Activated B cell treated with CpG ODN at 0.5 μM for 24 hours (primary cell): ENCODE measurements at places on chromosomes 1 and 21.

DNA sequence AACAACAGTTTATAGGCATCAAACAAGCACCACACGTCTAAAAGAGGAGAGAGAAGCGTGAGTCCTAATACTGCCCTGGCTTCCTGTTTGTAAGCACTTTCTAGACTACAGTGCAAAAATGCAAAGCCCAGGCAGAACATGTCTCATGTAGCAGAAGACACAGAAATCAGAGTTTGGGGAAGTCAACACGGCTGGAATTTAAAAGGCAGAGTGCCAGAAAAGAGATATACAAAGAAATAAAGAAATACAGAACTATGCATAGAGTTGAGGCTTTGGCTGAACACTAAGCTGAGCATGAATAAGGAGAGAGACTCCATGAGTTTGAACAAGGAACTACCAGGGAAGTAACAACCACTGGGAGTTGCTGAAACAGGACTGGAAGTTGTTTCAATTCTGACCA is 566.6 kb upstream of the NR5A2 start:
- H3K36me3 ChIP-seq, result peaks cover 3% of the 10 kb centered on the region
- no peak overlapping the region for H3K27ac ChIP-seq
- no peak for DNase-seq
- H3K4me1 ChIP-seq, result peaks cover 9% of the 10 kb centered on the region
- no peaks in the 10 kb centered on the region for H3K27me3 ChIP-seq
- peak overlapping the region; percentile 0 for H3K4me3 ChIP-seq

DNA sequence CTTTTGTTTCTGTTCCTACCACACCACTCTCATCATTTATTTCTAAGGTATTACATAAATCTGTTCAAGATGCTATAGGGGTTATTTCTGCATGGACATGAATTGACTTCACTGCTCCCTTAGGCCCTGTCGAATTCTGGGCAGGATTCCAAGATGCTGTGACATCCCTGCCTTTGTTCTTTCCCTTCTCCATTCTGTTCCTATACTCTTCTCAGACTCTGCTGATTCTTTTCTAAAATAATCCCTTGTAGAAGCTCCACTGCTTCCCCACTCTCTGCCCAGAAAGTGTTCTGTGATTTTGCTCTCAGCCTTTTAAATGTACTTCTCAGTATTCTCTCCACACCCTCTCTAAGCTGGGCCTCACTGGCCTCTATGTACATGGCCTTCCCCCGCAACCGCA is 99.2 kb downstream of the PHTF1 start:
- no peaks in the 10 kb centered on the region for H3K4me1 ChIP-seq
- H3K27me3 ChIP-seq, result no peaks in the 10 kb centered on the region
- no peak for DNase-seq
- no peaks in the 10 kb centered on the region for H3K36me3 ChIP-seq

- no peaks in the 10 kb centered on the region for H3K36me3 ChIP-seq
- no peak overlapping the region for H3K27ac ChIP-seq
- H3K4me3 ChIP-seq, result no peak overlapping the region
These were observed 75.5 kb downstream of the NPHP4 start for GRCh38 chr1:5916572-5917280.

DNA sequence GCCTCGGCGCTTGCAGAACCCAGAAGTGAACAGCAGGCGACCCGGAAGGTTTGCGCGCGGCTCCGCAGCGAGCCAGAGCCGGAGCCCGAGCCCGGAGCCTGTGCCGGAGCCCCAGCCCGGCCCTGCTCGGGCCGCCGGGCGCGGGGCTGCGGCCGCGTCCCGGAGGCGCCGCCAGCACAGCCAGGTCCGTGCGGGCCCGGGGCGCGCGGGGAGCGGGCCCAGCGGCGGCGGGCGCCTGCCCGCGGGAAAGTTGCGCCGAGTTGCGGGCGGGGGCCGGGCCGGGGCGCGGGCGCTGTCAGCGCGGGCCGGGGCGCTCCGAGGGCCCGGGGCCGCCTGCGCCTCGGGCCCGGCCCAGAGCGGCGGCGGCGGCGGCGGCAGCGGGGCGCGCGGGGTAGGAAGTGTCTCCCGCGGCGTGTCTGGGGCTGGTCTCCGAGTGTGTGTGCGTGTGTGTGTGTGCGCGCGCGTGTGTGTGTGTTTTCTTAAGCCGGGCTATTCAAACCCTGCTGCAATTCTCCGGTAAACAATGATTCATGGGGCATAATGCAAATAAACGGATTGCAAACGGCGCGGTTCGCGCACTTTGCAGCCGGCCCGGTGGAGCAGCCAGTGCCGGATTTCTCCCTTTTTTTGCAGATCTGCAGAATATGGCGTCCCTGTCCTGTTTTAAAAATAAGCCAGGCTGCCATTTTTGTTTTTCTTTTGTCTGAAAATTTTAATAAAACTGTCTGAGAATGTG is at the start of gene ZNF362:
Gene ZNF362, plus strand, starts transcription at position 22 of the 736 bp plus-strand sequence. CDS start 14,083 bp downstream, outside the sequence.
- H3K36me3 ChIP-seq, result peaks cover 5% of the 10 kb centered on the region
- H3K4me1 ChIP-seq, result peaks cover 34% of the 10 kb centered on the region
- peak; percentile 62 for DNase-seq
- H3K27ac ChIP-seq, result peak within 1 kb of the TSS; percentile 95
- peak within 1 kb of the TSS; percentile 97 for H3K4me3 ChIP-seq
- H3K27me3 ChIP-seq, result no peaks in the 10 kb centered on the region
